Ovary (tissue), 10 donors: ENCODE measurements at places on chromosomes 13 and 19. TPM values are rescaled to one million over a fixed set of nuclear protein-coding genes. Genes with fewer than 3 reads are reported as not detected.

DNA sequence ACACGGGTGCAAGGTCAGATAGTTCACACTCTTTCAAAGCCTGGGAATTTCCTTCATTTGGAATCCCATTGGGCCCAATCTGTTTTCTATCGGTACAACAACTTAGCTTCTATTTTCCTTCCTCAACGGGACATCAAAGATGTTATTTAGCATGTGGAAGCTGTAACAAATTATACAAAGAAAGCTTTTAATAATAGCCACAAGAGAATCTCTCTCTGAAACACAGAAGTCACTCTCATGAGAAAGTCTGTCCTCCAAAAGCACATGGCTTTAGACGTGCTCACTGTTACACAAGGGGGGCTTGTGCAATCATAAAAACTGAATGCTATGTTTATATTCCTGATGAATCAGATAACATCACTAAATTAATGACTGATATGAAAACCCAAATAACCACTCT is 28.9 kb upstream of the CYSLTR2 start:
- H3K27me3 ChIP-seq, result no peaks in the 10 kb centered on the region
- H3K4me3 ChIP-seq, result no peak overlapping the region
- DNase-seq, result no peak
- H3K36me3 ChIP-seq, result no peaks in the 10 kb centered on the region
- peaks cover 16% of the 10 kb centered on the region for H3K4me1 ChIP-seq

DNA sequence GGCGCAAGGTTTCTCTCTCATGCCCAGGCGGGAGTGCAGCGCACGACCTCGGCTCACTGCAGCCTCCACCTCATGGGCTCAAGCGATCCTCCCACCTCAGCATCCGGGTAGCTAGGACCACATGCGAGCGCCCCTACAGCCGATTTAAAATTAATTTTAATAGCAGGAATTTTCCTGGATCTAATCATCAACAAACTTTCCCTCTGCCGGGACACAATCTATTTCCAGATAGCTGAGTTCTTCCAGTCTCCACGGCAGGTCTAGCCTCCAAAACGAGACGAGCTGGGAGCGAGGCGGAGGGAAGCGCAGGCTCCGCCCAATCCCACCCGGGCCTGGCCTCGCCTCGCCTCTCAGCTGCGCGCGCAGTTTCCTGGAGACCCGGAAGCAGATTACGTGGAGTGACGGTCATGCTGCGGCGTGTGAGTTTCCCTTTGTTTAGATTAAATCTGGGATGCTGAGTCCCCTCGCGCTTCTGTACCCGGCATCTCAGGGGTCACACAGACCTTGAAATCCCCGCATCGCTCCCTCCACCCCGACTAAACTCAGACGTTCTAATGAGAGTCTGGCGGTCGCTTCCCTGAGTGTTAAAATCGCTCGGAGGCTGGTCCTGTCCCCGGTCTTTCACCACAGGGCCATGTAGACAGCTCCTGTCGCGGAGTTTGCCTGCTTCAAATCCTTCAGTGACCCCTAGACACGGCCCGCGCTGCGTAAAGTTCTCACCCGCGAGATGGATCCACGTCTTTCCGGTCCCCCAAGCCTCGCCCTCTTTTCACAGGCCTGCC is at the start of gene ZNF880:
ZNF880 (plus strand) TSS at position 365 of the 782 bp plus-strand sequence; CDS start at position 408, 43 bp downstream.
- peak; percentile 94 for DNase-seq
- H3K4me3 ChIP-seq, result peak within 1 kb of the TSS; percentile 59
- no peaks in the 10 kb centered on the region for H3K27me3 ChIP-seq
- no peaks in the 10 kb centered on the region for H3K36me3 ChIP-seq
- peak within 1 kb of the TSS; percentile 89 for H3K27ac ChIP-seq

DNA sequence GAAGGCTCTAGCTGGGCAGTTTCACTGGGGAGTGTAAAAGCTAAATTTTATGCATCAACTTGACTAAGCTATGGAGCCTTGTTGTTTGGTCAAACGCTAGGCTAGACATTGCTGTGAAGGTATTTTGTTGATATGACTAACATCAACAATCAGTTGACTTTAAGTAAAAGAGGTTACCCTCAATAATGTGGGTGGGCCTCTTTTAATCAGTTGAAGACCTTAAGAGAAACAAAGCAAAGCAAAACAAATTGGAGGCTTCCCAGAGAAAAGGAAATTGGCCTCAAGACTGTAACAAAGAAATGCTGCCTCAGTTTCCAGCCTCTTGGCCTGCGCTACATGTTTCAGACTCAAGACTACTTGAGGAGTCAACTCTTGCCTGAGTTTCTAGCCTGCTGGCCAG is 50.0 kb upstream of the TSC22D1 start:
- H3K4me1 ChIP-seq, result peaks cover 3% of the 10 kb centered on the region
- H3K36me3 ChIP-seq, result no peaks in the 10 kb centered on the region
- no peak overlapping the region for H3K4me3 ChIP-seq
- no peak for DNase-seq
- no peaks in the 10 kb centered on the region for H3K27me3 ChIP-seq
- no peak overlapping the region for H3K27ac ChIP-seq

PRTN3 gene
- total RNA-seq, result not detected

DNA sequence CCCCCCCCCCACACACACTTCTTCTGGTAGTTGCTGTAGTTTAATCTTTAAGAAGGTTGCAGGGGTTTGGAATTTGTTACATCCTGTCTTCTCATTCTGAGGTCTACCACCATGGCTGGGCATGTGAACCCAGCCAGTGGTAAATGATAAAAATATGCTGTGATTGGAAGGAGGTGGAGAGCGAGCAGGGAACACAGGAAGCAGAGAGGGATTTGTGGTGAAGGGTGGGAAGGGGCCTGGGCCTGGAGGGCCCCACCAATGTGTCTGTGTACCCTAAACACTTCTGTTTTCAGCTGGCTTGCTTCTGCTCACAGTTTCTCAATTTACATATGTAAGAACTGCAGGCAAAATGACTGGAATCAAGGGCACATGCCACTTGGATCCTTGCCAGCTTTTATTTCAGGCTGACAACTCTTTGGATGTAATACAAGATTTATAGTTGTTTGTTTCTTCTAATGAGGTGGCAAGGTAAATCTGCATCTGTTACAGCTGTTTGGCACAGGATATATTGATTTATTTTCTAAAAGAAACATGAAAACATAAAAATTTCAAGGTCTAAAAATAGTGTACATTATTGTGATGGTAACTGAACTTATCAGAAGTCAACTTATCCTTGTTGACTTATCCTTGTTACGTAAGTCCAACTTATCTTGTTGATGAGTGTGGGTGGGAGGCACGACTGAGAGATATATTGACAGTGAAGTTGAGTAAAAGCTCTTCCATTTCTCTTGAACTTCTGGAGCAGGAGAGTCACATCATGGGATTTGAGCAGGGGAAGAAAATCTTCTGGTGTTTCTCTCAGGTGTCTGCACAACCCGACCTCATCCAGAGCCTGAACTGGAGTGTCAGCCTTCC is 313.2 kb downstream of the SHISA2 start:
- DNase-seq, result no peak
- no peaks in the 10 kb centered on the region for H3K36me3 ChIP-seq
- no peak overlapping the region for H3K4me3 ChIP-seq
- H3K4me1 ChIP-seq, result peaks cover 2% of the 10 kb centered on the region
- H3K27me3 ChIP-seq, result no peaks in the 10 kb centered on the region

RNASEH2B gene
- total RNA-seq, result 68.1 TPM

DLL3 gene
- total RNA-seq, result 0.24 TPM

GRCh38 chr19:33437821-33438671 is 64.5 kb downstream of the CEBPG start:
- no peaks in the 10 kb centered on the region for H3K4me1 ChIP-seq
- DNase-seq, result peak; percentile 56
- H3K4me3 ChIP-seq, result no peak overlapping the region

DNA sequence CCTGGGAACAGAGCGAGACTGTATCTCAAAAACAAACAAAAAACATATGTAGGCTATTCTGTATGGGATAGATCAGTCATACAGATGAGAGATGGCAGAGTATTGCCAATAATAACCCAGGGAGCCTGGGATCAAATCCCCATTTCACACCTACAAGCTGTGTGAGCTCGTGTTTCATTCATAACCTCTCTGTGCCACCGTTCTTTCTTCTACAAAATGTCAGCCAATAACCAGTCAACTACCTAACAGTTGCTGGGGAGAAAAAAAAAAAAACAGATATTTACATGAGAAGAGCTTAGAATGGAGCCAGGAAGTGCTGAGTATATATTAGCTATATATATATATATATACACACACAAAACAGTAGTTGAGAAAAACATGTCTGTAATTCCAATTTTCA is 6.5 kb upstream of the IFNL2 start:
- H3K27ac ChIP-seq, result no peak overlapping the region
- peaks cover 2% of the 10 kb centered on the region for H3K4me1 ChIP-seq
- no peaks in the 10 kb centered on the region for H3K36me3 ChIP-seq
- H3K4me3 ChIP-seq, result no peak overlapping the region

ZNF556 gene
- 9.0 TPM for total RNA-seq

NFIC gene
- total RNA-seq, result 345 TPM

DNA sequence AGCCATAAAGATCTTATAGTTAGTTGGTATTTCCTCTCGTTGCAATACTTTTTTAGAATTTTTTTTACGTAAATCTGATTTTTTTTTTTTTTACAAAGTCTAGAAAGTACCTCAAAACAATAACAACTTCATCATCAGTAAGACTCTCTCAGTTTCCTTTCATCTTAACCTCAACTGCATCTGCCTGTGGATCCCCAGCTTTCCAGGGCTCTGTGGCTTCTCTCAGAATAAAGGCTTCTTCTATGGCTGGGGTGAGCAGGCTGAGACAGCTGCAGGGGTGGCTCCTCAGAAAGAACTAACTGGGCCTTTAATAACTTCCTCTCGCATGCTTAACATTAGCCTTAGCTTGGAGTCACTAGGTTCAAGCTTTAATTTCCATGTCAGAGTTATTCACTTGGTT is 4.2 kb downstream of the ZNF506 start:
- no peak overlapping the region for H3K4me3 ChIP-seq
- no peak overlapping the region for H3K27ac ChIP-seq
- no peaks in the 10 kb centered on the region for H3K36me3 ChIP-seq
- DNase-seq, result no peak
- no peaks in the 10 kb centered on the region for H3K27me3 ChIP-seq
- peaks cover 1% of the 10 kb centered on the region for H3K4me1 ChIP-seq

RNF225 gene
- total RNA-seq, result not detected

GRCh38 chr13:111602874-111603273 is 282.4 kb downstream of the TEX29 start:
- no peaks in the 10 kb centered on the region for H3K27me3 ChIP-seq
- no peak for DNase-seq
- H3K36me3 ChIP-seq, result no peaks in the 10 kb centered on the region

UGGT2 gene
- 26.7 TPM for total RNA-seq

- H3K27me3 ChIP-seq, result no peaks in the 10 kb centered on the region
- H3K4me1 ChIP-seq, result peaks cover 7% of the 10 kb centered on the region
- no peak for DNase-seq
- no peak overlapping the region for H3K4me3 ChIP-seq
- no peaks in the 10 kb centered on the region for H3K36me3 ChIP-seq
- H3K27ac ChIP-seq, result no peak overlapping the region
Measured at GRCh38 chr13:98997011-98997730, 19.3 kb upstream of the DOCK9 start.

DNA sequence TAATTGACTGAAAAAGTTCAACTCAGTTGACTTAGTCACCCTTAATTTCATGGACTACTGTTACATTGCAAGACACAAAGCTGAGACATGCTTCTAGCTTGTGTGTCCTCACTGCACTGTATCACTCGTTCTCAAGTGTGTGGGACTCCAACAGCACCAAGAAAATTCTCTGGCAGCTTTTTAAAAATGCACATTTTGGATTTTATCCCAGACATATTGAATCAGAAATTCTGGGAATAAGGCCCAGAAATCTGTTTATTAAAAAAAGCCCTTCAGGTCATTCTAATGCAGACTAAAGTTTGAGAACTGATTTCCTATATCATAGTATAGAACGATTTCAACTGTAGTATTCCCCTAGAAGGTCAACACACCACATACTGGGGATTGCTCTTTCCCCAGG is 1485.3 kb downstream of the PCDH9 start:
- no peaks in the 10 kb centered on the region for H3K27me3 ChIP-seq
- no peak for DNase-seq
- no peak overlapping the region for H3K27ac ChIP-seq
- no peak overlapping the region for H3K4me3 ChIP-seq

- H3K27me3 ChIP-seq, result no peaks in the 10 kb centered on the region
- peak overlapping the region; percentile 66 for H3K27ac ChIP-seq
- peaks cover 9% of the 10 kb centered on the region for H3K4me1 ChIP-seq
- DNase-seq, result no peak
Measured at GRCh38 chr19:13101590-13102415, 855 bp downstream of the LYL1 start.

ZNF264 gene
- 52.1 TPM for total RNA-seq

DNA sequence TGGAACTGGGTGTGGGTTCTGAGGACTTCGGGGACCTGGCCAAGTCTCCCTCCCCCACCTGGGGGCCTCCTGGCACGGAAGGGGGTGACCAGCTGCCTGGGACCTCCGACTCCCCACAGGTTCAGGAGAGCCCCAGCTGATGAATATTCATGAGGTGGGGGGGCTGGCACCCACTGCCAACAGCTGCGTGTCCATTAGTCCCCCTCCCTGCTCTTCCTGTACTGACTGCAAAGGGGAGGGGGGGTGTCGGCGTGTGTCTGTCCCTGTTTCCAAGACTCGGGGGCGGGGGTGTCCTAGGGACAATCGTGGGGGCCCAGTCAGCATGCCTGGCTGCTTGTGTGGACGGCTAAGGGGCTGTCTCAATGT is 10.6 kb upstream of the NFIX start:
- H3K36me3 ChIP-seq, result no peaks in the 10 kb centered on the region
- no peak overlapping the region for H3K4me3 ChIP-seq
- DNase-seq, result no peak
- H3K4me1 ChIP-seq, result peaks cover 1% of the 10 kb centered on the region
- H3K27me3 ChIP-seq, result no peaks in the 10 kb centered on the region

PGLYRP2 gene
- not detected for total RNA-seq

- no peaks in the 10 kb centered on the region for H3K27me3 ChIP-seq
- no peaks in the 10 kb centered on the region for H3K36me3 ChIP-seq
- peaks cover 5% of the 10 kb centered on the region for H3K4me1 ChIP-seq
- no peak overlapping the region for H3K27ac ChIP-seq
- H3K4me3 ChIP-seq, result no peak overlapping the region
Measured at GRCh38 chr19:7497292-7497691, 8.5 kb upstream of the PEX11G start.

DNA sequence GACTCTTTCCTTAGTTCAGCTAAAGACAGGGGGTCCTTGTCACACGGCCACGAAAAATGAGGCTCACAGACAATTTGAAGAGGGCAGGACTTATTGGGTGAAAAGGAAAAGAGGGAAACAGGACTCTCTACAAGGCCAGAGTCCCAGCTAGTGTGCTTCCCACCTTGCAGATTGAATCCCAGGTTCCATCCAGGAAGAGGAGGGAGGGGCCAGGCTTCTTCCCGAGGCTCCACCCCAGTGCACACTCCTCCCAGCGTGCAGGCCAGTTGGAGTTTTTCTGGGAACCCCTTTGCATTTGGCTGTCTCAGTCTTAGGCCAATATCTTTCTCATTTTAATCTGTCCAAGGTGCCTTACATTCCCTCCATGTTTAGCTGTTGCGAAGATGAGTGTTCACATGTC is 106.8 kb downstream of the DNAJC3 start:
- no peak overlapping the region for H3K4me3 ChIP-seq
- peaks cover 5% of the 10 kb centered on the region for H3K4me1 ChIP-seq
- peak overlapping the region; percentile 48 for H3K27ac ChIP-seq
- H3K36me3 ChIP-seq, result no peaks in the 10 kb centered on the region

DNA sequence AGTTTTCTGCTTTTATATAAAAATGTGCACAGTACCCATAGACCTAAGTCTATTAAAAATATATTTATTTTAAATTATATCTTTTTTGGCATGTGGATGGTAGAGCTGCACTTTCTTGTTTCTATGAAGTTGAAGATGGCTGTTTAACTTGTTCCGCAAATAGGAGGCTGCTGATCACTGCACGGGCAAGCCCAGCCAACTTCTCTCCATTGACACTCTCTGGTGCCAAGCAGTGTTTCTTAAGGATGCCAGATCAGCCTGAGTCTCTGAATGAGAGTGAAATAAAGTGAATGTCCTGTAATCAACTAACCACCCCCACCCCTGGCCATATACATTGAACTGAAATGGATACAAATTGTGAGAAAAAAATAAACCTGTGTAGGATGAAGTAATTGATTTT is 202.9 kb upstream of the KLHL1 start:
- H3K4me3 ChIP-seq, result no peak overlapping the region
- no peak overlapping the region for H3K27ac ChIP-seq
- H3K4me1 ChIP-seq, result no peaks in the 10 kb centered on the region
